ENCODE measurements at places on chromosomes 7 and 10.
A peak's percentile ranks its signal among the peaks of the same experiment; 100 is the strongest.

- DNase-seq: peak; percentile 89
Observed at GRCh38 chr7:2934211-2934731, 90.2 kb upstream of the GNA12 start.

GRCh38 chr7:28217143-28217542 is 36.5 kb upstream of the JAZF1 start:
- DNase-seq: no peak

DNA sequence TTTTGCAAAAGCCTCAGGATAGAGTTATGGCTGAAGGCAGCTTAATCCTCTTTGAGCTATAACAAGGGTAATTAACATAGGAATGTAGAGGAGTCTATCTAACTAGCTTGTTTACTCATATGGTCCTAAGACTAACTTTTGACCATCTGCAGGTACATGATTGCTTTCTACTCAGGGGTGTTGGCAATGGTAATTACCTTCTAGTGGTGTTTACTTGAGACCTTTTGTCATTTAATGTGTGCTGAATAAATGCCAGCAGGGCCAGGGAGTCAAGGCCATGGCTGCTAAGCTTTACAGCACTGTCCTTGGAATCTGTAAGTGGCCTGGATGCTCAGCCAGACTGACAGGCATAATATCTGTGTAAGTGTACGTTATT is 1325.0 kb downstream of the XPNPEP1 start:
- no peak for DNase-seq

DNA sequence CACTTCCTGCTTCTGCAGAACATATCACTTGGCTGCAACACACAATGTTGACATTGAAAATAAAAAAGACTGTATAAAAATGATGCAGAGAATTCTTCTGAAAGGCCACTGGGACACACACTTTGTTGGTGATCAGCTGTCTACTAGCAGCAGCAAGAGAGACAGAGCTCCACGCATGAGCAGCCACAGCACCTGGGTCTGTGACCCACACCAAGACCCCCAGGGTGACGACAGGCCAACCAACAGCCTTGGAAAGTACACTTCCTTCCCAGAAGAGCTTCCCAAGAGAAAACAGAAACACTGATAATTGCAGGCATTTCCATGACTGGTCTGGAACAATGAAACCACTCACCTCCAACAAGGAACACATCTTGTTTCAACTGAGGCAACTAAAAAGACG is 239.0 kb downstream of the DIP2C start:
- DNase-seq: no peak

GRCh38 chr7:842431-843031 is 10.3 kb downstream of the SUN1 start:
- no peak for DNase-seq

GRCh38 chr10:119285495-119286267 is 78.3 kb downstream of the GRK5 start:
- DNase-seq: no peak

DNA sequence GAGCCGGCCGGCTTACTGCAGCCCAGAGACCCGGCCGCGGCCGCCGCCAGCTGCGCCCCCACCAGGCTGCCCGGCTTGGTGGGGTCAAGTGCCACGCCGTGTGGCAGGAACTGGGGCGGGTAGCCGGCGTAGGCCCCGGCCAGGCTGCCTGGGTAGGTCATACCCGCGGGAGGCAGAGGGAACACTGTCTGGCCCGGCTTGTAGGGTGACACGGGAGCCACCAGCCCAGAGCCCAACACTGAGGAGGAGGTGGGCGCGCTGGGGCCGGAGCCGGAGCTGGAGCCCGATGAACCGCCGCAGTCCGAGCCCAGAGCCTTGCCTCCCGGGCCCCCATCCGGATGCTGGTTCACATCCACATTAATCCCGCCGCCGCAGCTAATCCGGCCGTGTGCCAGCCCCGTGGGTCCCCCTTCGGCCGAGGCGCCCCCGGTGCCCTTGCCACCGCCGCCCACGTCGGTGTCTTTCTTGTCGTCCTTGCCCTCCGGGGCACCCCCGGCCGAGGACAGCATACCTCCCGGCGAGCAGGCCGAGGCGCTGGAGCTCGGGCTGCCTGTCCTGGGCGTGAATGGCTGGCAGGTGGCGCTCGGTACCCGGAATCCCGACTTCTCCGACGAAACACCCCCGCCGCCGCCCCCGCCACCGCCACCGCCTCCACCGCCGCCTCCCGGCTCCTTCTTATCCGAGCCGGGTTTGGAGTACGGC is 2.0 kb downstream of the ZNF503 start:
- DNase-seq: peak; percentile 86

DNA sequence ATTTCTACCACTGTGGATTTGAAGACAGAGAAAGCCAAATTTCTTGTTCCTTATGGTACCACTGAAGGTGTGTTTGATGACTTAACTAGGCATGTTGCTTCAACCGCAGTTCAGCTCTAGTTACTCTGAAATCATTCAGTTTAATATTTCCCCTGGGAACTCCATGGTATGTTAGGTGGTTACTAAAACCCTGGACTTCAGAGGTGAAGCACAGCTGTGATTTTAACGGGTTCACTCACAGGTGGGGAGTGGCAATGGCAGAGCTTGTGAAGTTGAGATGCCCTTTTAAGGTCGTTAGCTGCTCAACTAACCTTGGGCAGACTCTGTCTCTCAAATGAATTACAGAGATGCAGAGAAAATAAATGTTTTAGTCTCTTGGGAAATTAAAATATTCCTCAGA is 163.6 kb upstream of the PHYHIPL start:
- DNase-seq: no peak

DNA sequence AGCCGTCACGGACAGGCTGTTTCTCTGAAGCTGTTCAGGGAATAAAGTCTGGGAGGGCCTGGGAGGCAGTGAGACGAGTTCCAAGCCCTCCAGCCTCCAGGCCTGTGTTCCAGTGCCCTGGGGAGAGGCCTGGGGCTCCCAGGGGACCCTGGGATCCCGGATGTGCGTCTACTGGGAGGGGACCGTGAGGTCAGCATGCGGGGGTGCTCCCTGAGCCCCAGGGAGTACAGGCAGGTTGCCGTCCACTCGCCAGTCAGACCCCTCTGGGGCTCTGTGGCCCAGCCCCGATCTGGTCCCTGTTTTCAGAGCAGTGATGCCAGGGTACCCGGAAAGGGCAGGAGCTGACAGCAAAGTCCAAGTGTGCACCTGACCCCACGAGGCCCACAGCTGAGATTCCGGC is 80.9 kb upstream of the DNAAF5 start:
- no peak for DNase-seq

GRCh38 chr7:146053492-146053891 is 63.1 kb upstream of the CNTNAP2 start:
- peak; percentile 2 for DNase-seq

DNA sequence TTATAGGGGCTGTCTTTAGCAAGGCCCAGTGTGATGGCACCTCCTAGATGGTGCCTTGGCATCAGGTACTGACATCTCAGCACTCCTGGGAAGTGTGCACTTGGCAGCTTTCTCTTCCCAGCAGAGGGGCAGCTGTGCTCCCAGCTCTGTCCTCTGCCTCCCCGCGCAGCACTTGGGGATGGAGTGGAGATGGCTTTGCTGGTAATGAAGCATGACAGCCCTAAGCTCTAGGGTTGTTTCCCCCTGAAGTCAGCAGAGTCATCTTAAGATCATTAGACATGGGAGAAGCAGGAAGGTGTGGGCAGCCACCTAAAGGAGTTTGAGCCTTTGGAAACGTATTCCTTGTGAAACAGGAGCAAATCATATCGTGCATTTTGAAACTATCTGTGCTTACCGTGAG is 46.7 kb downstream of the HTRA1 start:
- no peak for DNase-seq

GRCh38 chr10:95478185-95478584 is 83.0 kb downstream of the SORBS1 start:
- no peak for DNase-seq

GRCh38 chr7:14137676-14138075 is 148.2 kb upstream of the ETV1 start:
- DNase-seq: no peak

GRCh38 chr10:95447685-95448084 is 113.5 kb downstream of the SORBS1 start:
- DNase-seq: peak; percentile 18

DNA sequence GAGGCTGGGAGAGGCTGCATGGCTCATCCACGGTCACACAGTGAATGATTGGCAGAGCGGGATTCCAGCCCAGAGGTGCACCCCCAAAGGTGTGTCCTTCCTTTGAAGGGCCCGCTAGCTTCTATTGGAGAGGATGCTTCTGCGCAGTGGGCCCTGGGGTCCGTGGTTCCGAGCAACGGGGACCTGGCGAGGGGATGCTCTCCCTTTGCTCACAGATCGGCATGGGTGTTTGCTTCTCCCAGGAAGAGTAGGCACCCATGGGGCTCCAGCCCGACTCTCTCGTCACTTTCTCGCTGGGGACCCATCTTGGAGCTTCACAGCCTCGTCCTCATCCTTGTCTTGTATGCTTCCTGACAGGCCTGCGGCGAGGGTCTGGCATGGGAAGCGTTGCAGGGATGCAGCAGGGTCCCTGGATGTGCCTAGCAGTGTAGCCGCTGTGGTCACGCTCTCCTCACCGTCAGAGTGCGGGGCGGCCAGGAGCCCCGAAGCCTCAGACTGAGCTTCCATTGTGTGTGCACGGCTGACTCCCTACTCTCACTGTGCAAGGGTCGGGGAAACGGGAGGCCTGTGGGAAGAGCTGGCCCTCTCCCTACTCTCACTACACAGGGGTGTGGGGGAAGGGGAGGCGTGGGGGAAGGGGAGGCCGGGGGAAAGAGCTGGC is 538.5 kb upstream of the FOXK1 start:
- DNase-seq: no peak

GRCh38 chr7:124257638-124258308 is 224.9 kb upstream of the TMEM229A start:
- no peak for DNase-seq

- DNase-seq: no peak
Observed at GRCh38 chr7:105126436-105126975, 112.5 kb downstream of the KMT2E start.

DNA sequence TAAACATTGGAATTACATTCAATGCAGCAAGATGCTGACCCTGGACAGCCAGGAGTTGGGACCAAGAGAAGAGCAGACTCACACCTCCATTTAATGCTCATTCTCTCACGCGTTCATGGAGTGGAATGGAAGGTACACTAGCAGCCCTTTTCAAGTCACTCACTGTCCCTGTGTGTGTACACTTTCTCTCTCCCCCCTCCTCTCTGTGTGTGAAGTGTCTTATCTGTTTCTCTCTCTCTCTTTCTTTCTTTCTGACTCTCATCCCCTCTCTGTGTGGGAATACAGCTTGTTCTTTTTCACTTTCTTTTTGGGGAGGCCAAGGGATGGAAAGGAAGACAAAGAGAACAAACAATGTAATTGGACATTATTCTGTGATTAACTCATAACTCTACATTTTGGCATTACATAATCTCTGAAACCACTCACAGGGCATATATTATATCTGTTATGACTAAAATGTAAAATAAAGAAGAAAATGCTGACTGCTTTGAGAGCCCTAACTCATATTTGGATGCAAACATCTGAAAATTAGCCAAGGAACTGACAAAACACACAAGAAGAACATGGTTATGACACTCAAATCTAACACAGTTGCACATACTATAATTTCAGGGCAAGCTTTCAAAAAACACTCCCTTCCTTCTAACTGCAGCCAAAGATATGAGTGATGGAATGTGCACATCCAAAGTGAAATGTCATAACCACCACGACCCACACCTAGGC is 188.8 kb downstream of the PARD3 start:
- DNase-seq: peak; percentile 63

GRCh38 chr7:43511029-43511428 is 71.9 kb upstream of the STK17A start:
- DNase-seq: peak; percentile 13

DNA sequence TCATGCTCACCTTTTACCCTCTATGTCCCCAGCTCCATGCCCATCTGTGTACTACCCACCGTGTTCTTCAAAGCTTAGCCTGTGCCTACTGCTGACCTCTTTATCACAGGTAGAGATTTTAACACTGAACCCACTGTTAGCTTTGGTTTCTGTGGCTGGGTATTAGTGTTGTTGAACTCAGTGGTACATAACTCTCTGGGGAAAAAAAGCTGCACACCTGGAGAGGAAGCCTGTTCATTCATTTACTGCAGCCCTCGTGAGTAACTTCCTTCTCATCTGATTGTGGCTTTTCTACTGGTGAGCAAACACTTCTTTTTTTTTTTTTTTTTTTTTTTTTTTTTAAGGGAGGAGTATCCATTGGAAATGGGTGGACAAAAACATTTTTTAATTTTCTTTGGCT is 326.3 kb downstream of the CCSER2 start:
- DNase-seq: no peak

DNA sequence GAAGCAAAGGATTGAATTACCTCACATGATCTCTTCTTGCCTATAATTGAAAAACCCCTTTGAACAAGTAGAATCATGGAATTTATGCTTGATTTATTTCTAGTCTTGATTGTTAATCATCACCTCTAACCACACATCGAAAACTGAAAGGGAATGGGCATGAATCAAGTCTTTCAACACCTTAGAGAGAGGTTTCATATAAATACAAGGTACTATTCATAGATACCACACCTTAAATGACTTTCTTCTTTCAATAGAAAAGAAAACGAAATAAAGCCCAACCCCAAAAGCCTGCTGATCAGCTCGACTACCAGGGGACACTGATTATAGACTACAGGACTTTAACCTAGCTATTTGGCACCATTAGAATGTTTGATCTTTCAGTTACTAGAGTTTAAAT is 128.6 kb upstream of the PTPRZ1 start:
- no peak for DNase-seq

GRCh38 chr10:123458933-123459332 is 207.2 kb upstream of the GPR26 start:
- no peak for DNase-seq

DNA sequence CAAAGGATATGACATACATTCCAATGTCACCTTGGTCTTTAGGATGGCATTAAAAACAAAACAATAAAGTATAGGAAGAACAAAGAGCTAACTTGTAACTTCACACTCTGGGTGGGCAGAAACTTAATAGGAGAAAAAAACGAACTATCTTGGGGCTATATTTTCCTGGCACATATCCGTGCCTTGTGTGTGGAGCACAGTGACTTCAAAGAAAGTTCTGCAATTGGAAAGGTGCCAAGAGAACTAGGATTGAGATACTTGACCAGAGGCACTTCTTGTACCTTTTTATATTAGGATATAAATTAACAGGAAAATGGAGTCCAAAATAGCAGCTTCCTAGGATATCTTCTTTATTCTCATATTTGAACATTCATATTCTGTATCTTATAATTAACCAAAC is 148.4 kb downstream of the SEMA3D start:
- DNase-seq: no peak

DNA sequence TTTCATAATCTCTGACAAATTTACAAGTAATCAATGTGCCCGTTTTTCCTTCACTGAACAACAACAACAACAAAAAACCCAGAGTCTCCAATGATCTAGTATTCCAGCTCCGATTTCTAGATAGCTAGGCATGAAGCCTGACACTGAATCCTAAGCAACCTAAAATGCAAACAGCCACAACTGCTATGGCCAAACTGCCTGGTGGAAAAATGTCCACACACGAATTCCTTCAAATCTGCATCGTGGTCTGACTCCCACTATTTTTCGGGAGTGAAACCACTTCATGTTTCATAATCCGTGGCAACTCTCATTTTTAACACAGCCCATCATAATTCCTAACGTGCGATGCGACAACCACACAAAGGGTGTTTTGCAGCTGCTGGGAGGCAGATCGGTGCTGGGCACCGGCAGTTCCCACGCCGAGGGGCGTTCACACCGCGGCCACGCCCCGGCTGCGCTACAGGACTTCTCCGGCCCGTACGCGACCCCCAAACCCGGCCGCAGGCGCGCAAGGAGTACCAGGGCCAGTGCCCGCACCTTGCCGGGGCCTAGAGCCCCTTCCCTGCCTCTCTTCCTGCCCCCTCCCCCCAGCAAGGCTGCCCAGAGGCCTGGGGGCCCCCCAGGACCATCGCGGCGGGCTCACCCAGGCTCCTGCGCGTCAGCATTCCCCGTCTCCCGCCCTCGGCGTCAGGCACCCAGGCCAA is 814 bp downstream of the RUFY2 start:
- DNase-seq: peak; percentile 68

All from cardiac fibroblast (primary cell).